ENCODE measurements at places on chromosomes 7 and 10.
A peak's percentile ranks its signal among the peaks of the same experiment; 100 is the strongest.

GRCh38 chr10:78414380-78414779 lies 380.7 kb downstream of the RPS24 start:
- DNase-seq, result no peak

- no peak for DNase-seq
These were observed 357.3 kb downstream of the BBS9 start for GRCh38 chr7:33486633-33487032.

DNA sequence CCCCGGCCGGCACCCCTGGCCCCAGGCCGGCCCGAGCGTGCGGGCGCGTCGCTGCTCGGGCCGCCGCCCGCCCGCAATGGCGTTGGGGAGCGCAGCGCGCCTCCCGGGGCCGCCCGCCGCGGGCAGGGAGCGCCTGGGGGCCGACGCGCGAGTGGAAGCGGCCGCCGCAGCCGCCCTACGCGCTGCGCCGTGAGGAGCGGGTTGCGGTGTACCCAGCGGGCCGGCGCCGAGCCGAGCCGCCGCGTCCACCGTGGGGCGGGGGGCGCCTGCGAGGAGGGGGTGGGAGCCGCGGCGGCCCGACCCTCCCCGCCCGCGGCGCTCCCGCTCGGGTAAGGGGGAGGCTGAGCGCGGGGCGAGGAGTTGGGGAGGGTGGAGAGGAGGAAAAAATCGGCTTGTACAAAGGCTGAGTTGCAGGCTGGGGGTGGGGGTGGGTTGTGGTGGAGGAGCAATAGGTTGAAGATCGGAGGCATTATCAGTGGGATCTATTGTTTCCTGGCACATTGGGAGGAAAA lies 473 bp downstream of the PPP1R9A start:
- DNase-seq, result peak; percentile 53

GRCh38 chr7:17474724-17475344 lies 176.4 kb downstream of the AHR start:
- peak; percentile 23 for DNase-seq

DNA sequence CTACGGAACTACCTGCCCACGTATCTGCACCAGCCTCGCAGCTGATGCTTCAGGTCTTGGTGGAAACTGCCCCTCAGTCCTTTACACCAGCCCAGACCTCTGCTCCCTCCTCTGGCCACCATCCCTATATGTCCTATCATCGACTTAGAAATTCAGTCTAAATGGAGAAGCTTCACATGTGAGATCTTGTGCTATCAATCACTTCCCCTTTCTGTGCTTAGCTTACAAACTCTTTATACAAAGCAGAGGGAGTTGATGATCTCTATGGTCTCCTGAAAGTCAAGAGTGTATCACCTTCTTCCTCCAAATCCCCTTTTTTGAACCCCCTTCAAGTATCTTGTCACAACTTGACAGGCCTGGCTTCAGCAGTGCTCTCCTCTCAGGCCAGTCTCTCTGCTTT lies 30.7 kb downstream of the ZNF777 start:
- DNase-seq, result no peak

GRCh38 chr10:86659721-86660453 lies 5.5 kb downstream of the OPN4 start:
- DNase-seq, result no peak

GRCh38 chr10:70943841-70944466 lies 55.6 kb upstream of the PCBD1 start:
- DNase-seq, result no peak

GRCh38 chr10:131722525-131723264 lies 178.1 kb upstream of the PPP2R2D start:
- DNase-seq, result no peak

DNA sequence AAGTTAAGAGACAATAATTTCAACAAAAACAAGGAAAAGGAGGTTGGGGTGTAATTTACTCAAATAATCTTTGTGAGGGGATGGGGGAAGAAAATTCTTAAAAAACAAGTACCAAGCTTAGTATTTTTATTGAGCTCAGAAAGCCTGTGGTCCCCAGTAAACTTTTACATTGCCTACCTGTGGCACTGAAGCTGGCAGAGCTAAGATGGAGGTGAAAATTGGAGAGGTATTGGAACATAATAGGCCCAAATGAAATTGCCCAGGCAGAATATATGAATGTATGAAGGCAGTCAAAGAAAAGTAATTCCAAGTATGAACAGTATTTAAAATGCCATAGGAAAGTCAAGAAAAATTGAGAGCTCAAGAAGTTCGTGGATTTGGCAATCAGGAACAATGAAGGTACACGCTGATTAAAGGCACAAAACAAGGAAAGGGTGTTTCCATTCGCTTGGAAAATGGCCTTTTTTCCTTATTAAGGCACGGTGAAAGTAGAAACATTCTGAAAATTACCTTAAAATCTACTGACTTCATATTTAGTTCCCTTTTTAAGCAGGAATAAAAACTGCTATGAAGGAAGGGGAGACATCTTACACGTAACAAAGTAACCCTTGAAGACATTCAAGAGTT lies 3.4 kb upstream of the KMT2E start:
- DNase-seq, result no peak

GRCh38 chr10:12643279-12643678 lies 293.9 kb downstream of the CAMK1D start:
- no peak for DNase-seq

DNA sequence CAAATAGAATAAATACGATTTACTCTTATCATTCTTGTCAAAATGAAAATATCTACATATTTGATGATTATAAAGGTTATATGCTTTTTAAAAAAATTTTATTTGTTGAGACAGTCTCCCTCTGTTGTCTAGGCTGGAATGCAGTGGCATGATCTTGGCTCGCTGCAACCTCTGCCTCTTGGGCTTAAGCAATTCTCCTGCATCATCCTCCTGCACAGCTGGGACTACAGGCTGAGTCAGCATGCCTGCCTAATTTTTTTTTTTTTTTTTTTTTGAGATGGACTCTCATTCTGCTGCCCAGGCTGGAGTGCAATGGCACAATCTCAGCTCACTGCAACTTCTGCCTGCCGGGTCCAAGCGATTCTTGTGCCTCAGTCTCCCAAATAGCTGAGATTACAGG lies 48.9 kb downstream of the PUS7 start:
- DNase-seq, result no peak

Measured in glutamatergic neuron (in vitro differentiated cells).